Right ventricle myocardium superior (tissue), 1 donor: ENCODE measurements at places on chromosomes 11 and 22. TPM values are rescaled to one million over a fixed set of nuclear protein-coding genes. Genes with fewer than 3 reads are reported as not detected.
A peak's percentile ranks its signal among the peaks of the same experiment; 100 is the strongest.

DNA sequence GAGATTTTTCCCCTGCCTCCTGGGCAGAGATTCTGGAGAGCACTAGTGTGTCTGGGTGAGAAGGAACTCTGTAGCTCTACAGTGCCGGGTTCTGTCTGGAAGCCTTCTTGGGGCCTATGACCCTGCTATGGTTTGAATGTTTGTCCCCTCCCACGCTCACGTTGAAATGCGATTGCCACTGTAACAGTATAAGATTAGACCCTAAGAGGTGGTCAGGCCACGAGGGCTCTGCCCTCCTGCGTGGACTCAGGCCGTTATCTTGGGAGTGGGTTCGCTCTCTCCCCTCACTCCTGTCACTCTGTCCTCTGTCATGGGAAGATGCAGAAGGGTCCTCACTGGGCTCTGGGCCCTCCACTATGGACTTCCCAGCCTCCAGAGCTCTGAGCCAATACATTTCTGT, 3.5 kb downstream of the AP5B1 start:
- no peak for DNase-seq

Gene HYOU1
- 63.5 TPM for total RNA-seq

Gene POLR2L
- 267 TPM for total RNA-seq

Gene OR52H1
- total RNA-seq: not detected

Gene GPHA2
- total RNA-seq: not detected

- peak; percentile 94 for DNase-seq
Observed at GRCh38 chr11:64846998-64847666, 2.7 kb upstream of the CDC42BPG start.

Gene TMEM123
- total RNA-seq: 63.0 TPM

DNA sequence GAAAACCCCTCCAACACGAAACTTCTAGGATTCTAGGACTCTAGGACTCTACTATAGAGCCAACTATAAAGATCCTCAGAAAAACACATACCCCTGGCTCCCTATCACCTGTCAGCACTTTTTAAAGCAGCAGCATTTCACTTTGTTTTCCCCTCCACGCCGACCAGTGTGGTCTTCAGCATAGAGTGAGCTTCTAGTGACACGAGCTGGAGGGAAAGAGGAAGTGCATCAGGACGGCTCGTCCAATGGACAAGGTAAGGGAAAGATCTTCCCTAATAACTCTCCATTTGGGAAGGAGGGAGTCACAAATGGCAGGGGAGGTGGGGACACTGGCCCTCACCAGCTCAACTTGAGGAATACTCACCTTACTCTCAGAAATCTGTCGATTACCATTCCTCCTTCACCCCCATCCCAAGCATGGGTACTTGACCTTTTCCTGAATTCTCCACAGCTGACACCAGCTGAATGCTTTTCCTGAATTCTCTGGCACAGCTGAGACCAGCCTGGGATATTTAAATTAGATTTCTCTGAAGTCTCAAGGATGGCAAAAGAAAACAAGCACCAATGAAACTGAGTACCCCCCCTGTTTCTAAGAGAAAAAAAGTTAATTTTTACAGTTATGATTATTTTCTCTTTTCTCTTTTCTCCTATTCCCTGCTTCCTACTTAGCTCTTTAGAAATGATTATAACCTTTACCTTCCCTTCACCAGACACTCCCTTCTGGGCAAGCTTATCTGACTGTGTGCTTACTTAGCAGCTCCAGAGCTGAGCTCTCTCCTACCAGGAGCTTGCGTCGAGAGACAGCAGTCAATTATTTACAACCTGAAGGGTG, 33.3 kb upstream of the NNMT start:
- DNase-seq: no peak

Gene ELMOD1
- total RNA-seq: 1.00 TPM
